Activated naive CD4-positive, alpha-beta T cell treated with anti-CD3 and anti-CD28 coated beads, Interleukin-2, amount 10 ng/mL, durations not matched to agents 7 days and 5 days (primary cell): ENCODE measurements at places on chromosomes 16 and 17.
A peak's percentile ranks its signal among the peaks of the same experiment; 100 is the strongest.

GRCh38 chr17:37744961-37745800 lies at the start of gene HNF1B:
TSS of gene HNF1B (minus strand) at chr17:37745059. CDS start at chr17:37744884, 175 bp downstream.
- DNase-seq: no peak

DNA sequence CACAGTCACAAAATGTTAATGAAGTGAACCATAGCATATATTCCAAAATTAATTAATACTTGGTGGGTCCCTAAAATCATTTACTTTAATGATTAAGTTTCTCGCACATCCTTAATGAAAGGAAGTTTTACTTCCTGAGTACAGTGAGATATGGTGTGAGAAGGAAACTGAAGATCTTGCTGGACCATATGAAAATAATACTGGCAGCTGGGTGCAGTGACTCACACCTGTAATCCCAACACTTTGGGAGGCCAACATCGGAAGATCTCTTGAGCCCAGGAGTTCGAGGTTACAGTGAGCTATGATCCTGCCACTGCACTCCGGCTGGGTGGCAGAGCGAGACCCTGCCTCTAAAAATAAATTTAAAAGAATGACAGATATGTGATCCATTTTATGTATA lies 62.5 kb downstream of the ABCA8 start:
- no peak for DNase-seq

GRCh38 chr16:78980825-78981224 lies 619.7 kb downstream of the MAF start:
- DNase-seq: no peak

DNA sequence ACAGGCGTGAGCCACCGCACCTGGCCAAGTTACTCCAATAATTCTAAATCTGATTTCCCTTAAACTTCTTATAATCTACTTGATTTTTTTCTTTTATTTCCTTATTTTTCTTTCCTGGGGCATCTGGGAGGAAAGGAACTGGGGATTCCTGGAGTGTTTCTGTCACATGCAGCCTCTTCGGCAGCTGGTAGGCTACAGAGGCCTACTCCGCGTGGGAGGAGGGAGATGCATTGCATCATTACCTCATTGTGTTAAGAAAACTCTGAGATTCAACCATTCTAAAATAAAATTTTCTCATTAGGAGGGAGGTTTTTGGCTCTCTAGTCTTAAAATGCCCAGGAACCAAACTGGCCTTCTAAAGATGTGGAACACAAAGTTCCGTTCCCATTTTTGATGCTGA lies 64.0 kb downstream of the SOX9 start:
- DNase-seq: no peak

DNA sequence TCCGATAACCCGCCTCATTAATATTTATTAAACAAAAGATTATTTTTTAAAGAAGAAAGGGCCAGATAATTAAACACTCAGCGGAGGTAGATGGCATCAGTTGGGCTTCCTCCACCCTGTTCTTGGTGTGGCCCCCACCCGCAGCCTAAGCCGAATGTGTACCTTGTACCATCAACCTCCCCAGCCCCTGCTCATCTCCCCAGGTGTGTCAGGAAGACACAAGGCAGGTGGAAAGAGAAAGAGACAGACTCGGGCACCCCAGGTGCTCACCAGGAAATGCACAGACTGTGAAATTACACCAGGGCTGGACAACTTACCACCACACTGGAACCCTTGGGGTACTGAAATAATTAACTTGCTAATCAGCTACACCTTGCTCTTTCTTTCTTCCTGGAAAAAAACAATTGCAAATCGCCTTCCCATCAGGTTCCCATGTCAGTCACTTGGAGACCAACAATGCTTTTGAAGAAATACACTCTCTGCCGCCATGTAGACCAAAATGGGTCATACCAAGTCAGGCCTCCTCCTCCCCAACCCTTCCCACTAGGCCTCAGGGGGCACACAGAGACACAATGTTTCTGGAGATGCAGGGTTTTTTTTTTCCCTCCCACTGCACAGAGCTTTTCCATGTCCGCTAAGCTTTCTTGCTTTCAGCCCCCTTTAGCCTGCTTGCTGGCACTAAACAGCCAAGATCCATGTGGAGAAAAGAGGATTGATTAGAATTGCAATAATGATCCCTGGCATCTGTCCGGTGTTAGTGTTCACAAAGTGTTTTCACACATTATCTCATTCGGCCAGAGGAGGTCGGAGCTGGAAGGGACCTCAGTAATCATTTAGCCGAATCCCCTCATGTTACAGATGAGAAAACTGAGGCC lies 8.6 kb upstream of the LHX1 start:
- DNase-seq: no peak

DNA sequence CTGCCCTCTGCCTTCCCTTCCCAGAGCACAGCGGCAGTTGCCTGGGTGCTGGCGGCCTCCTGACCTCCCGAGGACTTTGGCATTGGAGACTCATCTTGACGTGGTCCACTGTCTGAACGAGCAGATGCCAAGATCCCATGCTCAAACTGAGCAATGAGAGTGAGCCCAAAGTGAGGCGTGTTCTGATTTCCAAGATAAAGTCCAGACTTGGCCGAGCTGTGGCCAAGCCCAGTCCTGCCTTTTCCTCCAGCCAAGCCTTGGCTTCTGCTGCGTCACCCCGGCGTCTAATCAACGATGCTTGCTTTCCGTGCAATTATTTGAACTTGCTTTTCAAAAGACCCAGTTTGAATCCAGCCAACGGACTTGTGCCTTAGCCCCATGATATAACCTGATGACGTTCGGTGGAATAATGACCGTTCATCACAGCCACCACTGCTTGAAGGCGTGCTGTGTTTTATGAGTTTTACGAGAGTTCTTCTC lies 179.2 kb downstream of the IRF8 start:
- no peak for DNase-seq

DNA sequence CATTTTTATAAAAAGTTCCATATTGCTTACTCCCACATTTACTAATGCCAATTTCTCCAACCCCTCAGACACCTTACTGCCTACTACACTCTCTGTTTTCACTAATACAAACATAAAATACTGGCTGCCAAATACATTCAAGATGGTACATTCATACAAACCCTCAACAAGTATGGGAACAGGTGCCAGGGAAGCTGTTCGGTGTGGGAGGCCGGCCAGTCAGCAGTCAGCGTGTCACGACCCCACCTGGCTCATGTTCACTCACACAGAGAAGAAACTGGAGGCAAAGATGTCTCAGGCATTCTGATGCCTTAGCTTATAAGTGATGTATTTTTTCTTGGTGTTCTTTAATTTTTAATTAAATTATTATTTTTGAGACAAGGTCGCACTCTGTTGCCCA lies 42.4 kb upstream of the TRAP1 start:
- DNase-seq: no peak

DNA sequence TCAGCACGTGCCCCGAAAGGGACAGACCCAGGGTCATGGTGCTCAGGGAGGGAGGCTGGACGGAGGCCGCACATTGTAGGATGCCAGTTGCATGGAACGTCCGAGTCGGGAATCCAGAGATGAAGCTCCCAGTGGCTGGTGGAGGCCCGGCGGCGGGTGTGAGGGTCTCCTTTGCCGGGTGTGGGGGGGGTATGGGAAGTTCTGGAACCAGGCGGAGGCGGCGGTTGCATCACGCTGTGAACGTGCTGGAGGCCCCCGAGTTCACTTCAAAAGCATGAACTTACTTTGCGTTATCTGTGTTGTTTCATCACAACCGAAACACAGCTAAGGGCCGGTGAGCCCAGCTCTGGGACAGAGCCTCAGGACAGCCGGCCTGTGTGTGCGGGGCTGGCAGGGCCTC lies 73.4 kb upstream of the GNG13 start:
- DNase-seq: no peak

DNA sequence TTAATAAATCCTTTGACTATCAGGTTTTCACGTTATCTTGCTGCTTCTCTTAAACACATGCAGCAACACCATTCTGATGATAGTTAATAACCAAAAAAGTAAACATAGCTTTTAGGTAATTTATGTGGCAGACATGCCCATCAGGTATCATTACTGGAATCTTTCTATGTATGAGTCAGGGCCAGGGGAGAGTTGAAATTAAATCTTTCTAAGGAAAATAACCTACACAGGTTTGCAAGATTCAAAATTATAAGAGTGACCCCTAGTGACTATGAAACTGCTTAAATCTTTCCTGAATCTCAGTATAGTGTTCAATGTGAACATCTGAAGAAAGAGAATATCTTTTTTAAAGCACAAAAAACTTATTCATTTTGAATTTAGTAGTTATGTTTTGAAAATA lies 666.6 kb downstream of the CDH11 start:
- no peak for DNase-seq

- no peak for DNase-seq
Observed at GRCh38 chr17:9236286-9237052, 215.2 kb downstream of the NTN1 start.

DNA sequence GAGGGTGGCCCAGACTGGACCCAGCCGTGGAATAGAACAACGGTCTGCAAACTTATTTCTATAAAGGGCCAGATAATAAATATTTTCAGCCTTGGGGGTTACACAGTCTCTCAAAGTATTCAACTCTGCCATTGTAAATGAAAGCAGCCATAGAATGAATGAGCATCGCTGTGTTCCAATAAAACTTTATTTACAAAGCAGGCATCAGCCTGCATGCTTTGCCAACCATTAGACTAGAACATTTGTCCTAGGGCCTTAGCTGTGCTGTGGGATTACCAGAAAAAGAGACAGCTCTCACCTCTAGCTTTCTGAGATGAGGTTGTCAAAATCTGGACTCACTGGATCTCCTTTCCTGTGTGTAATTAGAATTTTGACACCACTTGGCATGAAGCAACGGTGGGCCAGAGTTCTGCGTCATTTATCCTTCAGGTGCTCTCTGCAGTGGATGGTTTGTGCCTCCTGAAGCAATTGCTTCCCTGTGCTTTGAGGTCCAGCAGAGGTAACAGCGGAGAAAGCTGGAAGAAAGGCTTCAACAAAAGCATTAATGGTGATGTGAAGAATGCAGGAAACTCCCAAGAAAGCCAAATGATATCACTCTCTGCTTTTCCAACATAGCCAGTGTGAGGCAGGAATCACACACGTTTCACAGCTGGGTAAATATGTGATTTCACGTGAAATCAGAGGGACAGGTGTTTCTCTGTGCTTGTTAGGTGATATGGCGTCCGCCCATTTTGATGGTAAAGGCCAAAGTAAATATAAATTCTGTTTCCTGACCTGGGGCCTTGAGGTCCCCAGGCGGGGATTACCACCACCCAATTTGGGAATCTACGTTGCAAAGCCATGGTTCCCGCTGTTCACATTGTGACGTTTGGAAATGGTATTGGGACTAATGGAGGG lies 148.4 kb downstream of the PITPNC1 start:
- no peak for DNase-seq

DNA sequence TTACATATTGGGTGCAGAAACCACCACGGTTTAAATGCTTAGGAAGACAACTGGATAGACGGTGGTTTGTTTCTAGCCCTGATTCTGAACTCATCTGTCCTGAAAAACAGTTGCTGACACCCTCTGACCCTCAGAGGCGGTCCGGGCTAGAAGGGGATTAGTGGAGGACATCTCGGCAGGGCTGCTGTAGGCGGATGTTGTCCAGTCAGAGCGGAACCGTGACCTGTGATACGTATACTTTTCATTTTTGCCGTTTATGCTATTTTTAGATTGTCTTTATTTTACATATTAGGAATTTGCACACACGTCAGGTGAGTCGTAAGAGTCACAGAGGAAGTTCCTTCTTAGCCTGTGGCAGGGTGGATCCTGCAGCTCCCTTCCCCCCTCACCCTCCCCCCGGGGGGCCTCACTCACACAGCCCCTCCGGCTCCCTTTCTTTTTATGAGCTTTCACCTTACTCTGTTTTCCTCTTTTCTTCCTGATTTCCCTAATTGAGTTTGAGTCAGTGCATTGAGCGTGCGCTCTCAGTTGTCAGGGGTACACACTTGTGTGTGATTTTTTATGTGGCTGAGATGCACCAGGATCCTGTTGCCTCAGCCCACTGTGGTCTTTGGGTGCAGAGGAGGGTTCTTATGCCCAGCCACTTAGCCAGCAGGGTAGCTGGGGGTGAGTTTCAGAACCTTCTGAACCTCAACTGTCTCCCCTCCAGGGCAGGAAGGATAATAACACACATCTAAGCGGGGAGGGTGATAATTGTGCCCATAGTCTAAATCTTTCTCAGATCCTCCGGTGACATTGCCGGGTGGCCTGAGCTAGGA lies 211.1 kb upstream of the CHMP6 start:
- peak; percentile 75 for DNase-seq

GRCh38 chr17:79020631-79021301 lies 3.2 kb upstream of the C1QTNF1 start:
- DNase-seq: no peak

DNA sequence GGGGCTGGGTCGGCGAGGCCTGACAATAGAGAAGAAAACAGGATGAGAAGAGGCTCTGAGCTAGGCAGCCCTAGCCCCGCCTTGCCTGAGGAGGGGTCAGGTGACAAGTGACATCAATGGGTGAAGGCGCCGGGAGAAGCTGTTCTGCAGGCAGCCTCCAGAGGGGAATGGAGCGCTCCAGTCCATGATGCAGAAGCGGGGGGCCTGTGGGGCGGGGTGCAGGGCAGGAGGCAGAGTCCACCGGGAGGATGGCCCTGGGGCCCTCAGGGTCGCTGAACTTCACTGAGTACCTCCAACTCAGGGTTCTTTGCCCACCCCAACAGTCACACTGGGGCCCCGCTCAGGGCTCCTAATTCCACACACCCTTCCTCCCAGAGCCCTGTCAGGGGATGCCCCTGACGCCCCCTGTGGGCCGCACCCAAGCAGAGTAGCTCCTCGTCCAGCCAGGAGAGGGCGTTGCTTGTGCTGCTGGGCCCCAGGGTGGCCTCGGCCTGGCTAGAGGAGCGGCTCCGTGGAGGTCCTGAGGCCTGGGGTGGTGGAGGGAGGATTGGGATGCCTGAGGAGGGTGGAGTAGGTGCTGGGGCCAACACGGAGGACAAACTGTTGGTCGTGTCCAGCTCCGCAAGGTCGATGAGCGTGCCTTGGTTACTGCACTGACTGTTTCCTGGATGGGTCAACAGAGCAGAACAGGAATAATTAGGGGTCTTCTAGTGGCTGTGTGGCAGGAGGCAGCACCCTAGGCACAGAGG lies 20.8 kb downstream of the GGA3 start:
- peak; percentile 54 for DNase-seq

GRCh38 chr16:66028510-66029216 lies 337.8 kb upstream of the CDH5 start:
- DNase-seq: no peak
